Tongue (tissue), 3 donors: ENCODE measurements at places on chromosomes 7 and 10.

- no peak for DNase-seq
Observed at GRCh38 chr10:91860885-91861284, 48.4 kb downstream of the FGFBP3 start.

DNA sequence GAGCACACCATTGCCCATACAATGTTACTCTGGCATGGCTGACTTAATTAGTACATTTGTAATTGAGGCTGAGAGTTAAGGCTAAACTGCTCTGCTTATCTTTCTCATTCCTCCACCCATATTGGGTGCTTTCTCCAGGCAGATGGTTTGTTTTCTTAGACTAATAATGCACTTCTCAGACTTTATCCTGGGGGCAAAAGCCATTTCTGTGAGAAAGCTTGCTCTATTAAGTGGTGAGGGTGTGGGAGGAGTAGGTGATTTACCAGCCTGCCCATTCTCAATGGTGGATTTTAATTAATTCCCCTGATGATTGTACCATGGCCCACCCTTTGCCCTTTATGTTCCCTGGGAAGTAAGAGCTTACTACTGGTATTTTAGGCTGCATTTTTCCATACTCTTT lies 174.8 kb downstream of the FOXP2 start:
- DNase-seq, result no peak

DNA sequence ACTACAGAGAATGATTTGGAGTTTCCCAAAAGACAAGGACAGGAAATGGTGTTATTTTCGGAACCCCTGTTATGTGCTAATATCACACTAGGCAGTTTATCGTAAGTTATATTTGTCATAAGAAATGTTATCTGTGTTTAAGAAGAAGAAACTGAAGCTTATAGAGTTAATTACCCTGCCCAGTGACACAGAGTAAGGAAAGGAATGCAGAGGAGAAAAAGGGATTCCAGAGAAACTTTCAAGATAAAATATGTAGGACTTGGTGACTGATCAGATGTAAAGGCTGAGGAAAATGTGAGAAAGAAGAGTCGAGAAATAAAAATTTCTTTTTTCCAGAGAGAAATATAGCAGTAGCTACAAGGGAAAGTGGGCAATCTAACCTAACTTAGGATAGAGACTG lies 63.5 kb upstream of the ZNF746 start:
- no peak for DNase-seq

- DNase-seq, result no peak
Observed at GRCh38 chr10:43226851-43227845, 39.7 kb downstream of the RASGEF1A start.

GRCh38 chr7:3495530-3495929 lies 194.5 kb downstream of the SDK1 start:
- DNase-seq, result no peak

DNA sequence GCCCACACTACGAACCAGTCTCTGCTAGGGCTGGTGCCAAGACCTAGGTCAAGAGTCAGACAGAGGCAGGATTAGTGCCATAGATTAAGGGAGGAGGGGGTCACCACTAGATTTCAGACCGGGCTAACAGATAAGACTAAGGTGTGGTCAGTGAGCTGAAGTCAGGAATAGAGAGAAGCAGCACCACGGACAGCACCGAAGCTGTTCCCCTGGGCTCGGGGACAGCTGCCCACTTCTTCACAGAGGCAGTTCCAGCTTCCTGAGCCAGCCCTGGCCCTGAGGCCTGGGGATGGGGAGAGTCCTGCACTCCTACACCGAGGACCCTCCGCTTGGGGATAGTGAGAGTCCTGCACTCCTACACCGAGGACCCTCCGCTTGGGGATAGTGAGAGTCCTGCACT lies 11.2 kb upstream of the JAKMIP3 start:
- DNase-seq, result peak; percentile 58

- no peak for DNase-seq
Observed at GRCh38 chr7:24783698-24784097, 26.4 kb upstream of the GSDME start.

DNA sequence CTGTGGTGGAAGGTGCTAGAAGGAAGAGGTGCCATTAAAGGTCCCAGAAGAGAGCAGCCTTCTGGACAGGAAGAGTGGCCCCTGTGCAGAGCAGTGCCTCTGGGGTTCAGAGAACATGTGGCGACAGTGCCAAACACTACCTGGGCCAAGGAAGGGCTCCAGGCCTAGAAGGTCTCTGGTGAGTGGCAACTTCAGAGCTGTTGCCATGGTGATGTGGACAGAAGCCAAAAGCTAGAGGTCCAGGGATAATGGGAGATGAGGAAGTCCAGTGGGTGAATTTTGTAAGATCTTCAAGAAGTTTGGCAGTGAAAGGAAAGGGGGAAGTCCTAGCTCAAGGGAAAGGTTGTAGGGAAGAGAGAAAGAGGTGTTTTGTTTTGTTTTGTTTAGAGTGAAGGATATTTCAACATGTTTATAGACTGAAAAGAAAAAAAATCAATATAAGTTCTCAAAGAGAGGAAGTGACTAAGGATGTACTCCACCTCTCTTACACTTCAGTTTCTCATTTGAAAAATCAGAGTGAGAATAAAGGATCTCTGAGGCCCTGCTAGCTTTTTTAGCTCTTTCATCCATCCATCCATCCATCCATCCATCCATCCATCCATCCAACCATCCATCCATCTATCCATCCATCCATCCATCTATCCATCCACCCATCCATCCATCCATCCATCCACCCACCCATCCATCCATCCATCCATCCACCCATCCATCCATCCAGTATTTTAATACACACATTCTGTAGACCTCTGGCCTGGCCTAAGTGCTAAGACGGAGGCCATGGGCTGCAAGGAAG lies 77.1 kb upstream of the DUSP5 start:
- peak; percentile 16 for DNase-seq

DNA sequence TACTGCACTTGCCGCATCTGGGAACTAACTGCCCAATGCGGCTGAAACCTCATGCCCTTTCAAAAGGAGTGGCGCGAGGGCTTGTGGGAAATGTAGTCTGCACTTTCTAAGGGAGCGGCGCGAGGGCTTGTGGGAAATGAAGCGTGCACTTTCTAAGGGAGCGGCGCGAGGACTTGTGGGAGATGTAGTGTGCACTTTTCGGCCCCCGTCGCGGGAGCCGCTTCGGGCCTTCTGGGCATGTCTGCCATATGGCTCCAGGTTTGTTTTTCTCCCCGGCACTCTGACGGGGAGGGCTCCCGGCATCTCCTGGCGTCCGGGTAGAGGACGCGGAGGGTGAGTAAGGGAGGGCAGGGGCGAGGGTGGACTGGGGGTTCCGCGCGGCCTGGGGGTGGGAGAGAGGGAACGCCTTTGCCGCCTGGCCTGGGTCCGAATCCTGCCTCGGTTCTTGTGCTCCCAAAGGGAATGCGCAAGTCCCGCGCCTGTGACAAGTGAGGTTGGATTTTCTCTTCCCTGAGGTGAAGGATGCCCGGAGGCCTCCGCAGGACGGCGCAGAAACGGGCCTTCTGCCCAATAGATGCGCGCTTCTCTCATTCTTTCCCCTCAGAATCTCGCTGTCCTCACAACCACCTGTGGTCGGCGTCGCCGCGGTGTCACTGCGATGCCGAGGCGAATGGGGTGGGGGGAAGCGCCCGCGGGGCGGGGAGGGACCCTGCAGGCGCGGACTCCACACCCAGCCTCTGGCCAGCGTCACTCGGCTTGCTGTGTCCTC lies at the start of gene ZNF37A:
Gene ZNF37A, plus strand, starts transcription at position 180 of the 769 bp plus-strand sequence. CDS start 2,281 bp downstream, outside the sequence.
- DNase-seq, result peak; percentile 98

- no peak for DNase-seq
Observed at GRCh38 chr7:17401791-17402627, 103.6 kb downstream of the AHR start.

- peak; percentile 77 for DNase-seq
Observed at GRCh38 chr7:20598459-20599309, 16.8 kb upstream of the ABCB5 start.

- DNase-seq, result peak; percentile 74
Observed at GRCh38 chr10:124340033-124340760, 78.5 kb downstream of the OAT start.

DNA sequence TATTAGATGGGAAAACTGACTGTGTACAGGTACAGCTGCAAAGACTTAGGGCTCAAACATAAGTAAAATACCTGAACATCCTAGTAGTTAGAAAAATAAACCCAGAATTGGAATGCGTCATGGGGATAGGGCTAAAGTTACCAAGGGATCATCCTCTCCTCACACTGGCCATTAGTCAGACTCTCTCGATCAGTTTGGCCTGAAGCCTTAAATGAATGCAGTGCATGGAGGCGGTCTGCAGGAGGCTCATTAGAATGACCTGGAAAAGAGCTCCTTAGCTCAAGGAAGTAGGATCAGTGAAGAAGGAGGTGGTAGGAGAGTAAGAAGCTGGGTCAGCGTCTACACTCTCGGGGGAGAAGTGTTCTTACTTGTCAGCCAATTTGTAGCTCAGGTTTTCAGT lies 35.3 kb downstream of the DENND2A start:
- no peak for DNase-seq

- DNase-seq, result no peak
Observed at GRCh38 chr10:113842171-113842570, 11.7 kb downstream of the DCLRE1A start.

DNA sequence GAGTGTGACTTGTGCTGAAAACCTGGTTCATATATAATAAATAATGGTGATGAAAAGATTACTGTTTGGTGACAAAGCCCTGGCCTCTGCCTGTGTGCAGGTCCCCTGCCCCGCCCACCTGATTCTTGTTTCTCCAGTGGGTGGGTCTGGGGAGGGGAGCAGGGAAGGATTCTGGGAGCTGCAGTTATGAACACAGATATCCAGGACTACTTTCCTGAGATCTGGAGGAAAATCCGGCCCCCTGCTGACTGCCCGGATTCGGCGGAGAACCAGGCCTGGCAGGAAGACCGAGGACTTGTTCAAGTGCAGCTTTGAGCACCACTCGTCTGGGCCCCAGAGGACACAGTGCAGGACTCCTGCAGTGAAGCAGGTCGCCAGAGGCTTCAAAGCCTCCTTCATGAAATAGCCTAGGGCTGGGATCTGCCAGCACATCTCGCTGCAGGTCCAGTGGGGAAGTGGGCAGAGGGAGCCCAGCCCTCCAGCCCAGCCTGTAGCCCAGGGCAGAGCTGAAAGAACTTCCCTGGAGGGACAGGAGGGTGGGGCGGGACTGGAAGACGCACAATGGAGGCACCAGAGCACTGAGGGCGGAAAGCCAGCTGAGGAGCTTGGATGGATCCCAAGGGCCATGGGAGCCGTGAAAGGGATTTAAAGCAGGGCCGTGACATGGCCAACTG lies 7.0 kb downstream of the ATP6V0E2 start:
- peak; percentile 53 for DNase-seq

DNA sequence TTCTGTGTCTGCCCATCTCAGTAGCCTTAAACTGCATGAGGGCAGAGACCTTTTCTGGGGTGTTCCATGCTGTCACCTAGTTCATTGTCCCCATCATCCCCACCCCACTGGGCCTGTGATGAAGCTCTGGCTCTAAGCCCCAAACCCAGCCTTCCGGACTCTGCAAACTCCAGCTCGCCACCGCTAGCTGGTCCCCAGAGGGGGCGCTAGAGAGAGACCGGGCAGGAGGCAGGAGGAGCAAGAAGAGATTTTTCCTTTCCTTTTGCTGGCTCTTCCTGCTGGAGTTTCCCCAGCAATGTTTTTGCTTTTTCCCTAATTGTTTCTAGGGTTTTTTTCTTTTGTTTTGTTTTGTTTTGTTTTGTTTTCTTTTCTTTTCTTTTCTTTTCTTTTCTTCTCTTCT lies 234.4 kb downstream of the TEX36 start:
- peak; percentile 11 for DNase-seq

- DNase-seq, result peak; percentile 46
Observed at GRCh38 chr7:130367088-130367755, 13.1 kb upstream of the CPA1 start.

- DNase-seq, result peak; percentile 79
Observed at GRCh38 chr7:28754027-28754426, 204.1 kb downstream of the TRIL start.

DNA sequence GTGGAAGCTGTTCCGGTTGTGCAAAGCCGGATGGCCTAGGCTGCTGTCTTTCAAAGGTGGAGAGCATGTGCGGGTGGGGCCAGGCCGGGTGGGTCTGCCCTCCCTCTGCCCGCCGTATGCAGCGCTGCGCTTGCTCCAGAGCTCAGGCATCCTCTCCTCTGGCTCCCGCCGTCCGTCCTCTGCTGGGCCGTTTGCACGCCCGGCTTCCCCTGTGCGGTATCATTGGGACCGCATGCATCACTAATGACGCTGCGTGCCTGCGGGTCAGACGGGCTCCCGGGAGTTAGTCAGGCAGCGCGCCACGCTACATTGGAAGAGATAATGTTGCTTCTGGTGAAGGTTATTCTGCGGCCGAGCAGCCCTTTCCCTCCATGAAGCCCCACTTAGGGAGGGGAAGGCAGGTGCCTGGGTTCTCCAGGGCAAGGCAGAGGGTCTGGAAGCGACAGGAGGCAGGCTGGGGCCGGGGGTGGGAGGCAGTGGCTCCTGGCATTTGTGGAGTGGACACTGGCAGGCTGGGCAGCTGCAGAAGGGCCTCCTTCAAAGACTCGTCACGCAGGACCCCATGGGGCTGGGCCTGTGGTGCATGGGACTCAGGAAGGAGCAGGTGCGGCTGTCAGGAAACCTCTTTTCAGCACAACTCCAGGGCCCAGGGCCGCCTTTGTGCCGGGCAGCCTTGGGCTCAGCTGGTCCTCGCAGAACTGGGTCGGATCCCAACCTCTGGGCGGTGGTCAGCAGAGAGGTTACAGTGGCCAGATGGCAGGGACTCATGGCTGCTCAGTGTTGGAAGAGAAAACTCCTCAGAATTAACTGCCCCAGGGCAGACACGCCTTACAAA lies 318.5 kb downstream of the WDR37 start:
- DNase-seq, result no peak

DNA sequence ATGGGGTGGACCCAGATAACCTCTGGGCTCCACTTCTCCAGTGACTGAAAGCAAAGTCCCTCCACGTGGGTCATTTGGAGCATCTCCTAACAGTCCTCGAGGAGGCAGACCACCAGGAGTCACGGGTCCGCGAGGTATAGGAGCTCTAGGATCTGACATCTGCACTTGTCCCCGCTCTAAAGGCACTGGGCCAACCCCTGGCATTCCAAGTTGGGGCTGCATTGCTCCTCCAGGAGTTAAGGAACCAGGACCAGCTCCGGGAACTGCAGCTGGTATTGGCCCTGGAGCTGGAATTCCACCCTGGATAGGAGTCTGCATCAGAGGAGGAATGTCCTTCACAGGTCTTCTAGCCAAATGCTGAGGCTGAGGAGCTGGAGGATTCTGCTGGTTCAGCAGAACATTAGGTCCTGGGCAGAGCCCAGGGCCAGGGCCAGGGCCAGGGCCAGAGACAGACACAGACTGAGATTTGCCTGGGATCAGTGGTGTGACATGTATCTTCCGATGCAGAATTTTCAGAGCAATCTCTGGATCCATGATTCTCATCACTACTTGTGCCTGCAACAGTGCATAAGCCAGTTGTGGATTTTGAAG lies 827 bp downstream of the CSTF2T start:
- no peak for DNase-seq

GRCh38 chr7:102322202-102322715 lies 34.0 kb downstream of the SPDYE6 start:
- DNase-seq, result no peak

GRCh38 chr10:53547364-53547763 lies 774.8 kb upstream of the MBL2 start:
- DNase-seq, result no peak
